ENCODE measurements at places on chromosomes 2 and 18. TPM values are rescaled to one million over a fixed set of nuclear protein-coding genes. Genes with fewer than 3 reads are reported as not detected.

Gene OXER1
- not detected for total RNA-seq

Gene SLC1A4
- total RNA-seq = 27.0 TPM

Gene ANKRD30BL
- total RNA-seq = not detected

Gene IL1R1
- 8.0 TPM for total RNA-seq

Gene NAT8
- total RNA-seq = not detected

Gene TRIM43
- total RNA-seq = not detected

Gene KCNG2
- not detected for total RNA-seq

Gene SKA1
- 30.4 TPM for total RNA-seq

Gene CD8A
- not detected for total RNA-seq

Gene MPP4
- not detected for total RNA-seq

Gene MYO3B
- total RNA-seq = not detected

Gene CXCR2
- total RNA-seq = not detected

Gene CCDC68
- total RNA-seq = not detected

Gene M1AP
- not detected for total RNA-seq

Gene UGT1A8
- total RNA-seq = not detected

Gene VWA3B
- total RNA-seq = not detected

Gene SLC16A14
- 2.5 TPM for total RNA-seq

Gene CCDC121
- total RNA-seq = 1.5 TPM

Gene EMILIN2
- 3.8 TPM for total RNA-seq

Gene CTAGE1
- total RNA-seq = not detected

Gene RAB6C
- total RNA-seq = not detected

Gene GAL3ST2
- total RNA-seq = not detected

Gene STK39
- 9.2 TPM for total RNA-seq

Gene GCKR
- not detected for total RNA-seq

Gene DDX1
- 46.2 TPM for total RNA-seq

Gene ADD2
- 16.3 TPM for total RNA-seq

Gene ACAA2
- 104 TPM for total RNA-seq

Gene KANSL3
- 31.8 TPM for total RNA-seq

Gene DTNA
- 11.7 TPM for total RNA-seq

Gene ZNF385B
- 0.14 TPM for total RNA-seq

Gene MLPH
- total RNA-seq = 9.9 TPM

Gene MC5R
- not detected for total RNA-seq

Gene C2orf78
- total RNA-seq = 0.45 TPM

Gene ATF2
- total RNA-seq = 30.0 TPM

Gene SOX11
- total RNA-seq = 1.8 TPM

Gene MYL1
- total RNA-seq = not detected

Gene XDH
- 0.33 TPM for total RNA-seq

Gene IL36A
- total RNA-seq = not detected

Gene NCOA1
- 4.7 TPM for total RNA-seq

Gene CELF4
- not detected for total RNA-seq

Gene GCA
- total RNA-seq = 11.3 TPM

Gene INHBB
- 0.66 TPM for total RNA-seq

Gene PLCD4
- total RNA-seq = 0.29 TPM

Gene RAX
- not detected for total RNA-seq

Gene DIS3L2
- total RNA-seq = 16.7 TPM

Gene LIPG
- 0.17 TPM for total RNA-seq

Gene RBM44
- not detected for total RNA-seq

Gene MROH2A
- total RNA-seq = not detected

Gene DHRS9
- 0.12 TPM for total RNA-seq

Gene SCYGR3
- total RNA-seq = not detected

Gene C2orf80
- not detected for total RNA-seq

Gene C2orf68
- total RNA-seq = 18.8 TPM
